ENCODE measurements at places on chromosomes 6 and 20.

DNA sequence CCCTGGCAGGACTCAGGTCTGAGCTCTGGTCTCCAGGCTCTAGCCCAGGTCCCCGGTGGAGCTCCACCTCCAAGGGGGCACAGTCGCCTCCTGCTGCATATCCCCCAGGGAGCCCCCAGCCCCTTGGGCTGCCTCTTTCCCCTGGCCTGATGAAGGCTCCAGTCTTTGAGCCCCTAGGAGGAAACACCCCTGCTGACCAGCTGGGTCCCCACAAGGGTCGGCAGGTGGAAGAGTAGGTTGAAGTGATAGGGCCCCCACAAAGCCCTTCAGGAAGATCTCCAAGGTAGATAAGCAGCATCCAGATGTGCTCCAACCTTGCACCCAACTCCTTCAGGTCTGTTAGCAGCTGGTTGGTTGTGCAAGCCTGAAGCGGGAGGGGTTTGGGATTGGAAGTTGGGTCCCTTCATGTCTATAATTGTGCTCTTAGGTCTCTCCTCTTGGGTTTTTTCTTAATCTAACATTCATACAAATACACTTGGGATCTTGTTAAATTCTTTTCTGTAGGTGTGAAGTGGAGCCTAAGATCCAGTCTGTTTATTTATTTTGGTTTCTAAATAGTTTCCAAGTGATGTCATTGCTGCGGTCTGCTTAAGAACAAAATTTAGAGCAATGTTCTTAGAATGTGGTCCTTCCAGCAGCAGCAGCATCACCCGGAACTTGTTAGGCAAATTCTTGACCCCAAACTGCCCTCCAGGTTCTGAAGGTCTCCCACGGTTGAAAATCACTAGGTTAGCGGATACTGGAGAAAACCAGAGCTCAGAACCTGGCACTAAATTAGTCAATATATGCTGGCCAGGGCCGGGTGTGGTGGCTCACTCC, 5.1 kb downstream of the UBE2C start:
- peak; percentile 72 for DNase-seq

GRCh38 chr6:56525974-56526789, 116.5 kb downstream of the DST start:
- no peak for DNase-seq

DNA sequence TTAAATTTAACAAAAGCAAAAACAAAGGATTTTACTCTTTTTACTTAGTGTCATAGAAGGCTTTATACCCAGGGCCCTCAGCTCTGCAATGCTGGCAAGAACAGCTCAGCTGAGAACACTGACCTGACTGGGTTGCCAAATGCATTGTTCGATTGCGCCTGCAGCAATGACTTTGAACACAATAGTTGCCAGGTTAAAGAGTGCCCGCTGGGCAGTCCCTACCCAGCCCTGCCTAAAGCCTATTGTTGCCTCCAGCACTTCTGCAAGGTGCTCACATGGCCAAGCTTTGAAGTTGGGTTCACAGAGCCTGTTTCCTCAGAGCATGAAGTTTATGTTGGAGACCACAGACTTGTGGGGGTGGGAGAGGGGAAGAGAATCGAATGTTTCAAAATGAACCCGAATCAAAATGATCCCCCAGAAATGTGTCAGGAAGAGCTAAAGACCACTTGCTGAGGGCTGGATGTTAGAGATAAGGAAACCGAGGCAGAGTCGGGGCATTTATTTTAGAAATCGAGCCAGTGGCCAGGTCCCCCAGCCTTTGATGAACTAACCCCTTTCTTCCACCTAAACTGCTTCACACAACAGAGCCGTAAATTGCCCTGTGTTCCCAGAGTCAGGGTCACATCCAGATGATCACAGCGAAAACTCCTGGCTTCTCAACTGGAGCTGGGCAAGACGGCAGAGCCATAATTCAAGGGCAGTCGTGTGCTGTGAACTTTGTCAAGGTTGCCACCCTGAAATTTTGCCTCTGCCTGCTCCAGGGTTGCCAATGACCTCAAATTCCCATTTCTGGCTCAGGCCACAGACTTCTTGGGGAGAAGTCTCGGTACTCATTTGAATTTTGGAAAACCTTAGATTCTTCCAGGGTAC, 55.0 kb downstream of the FOXA2 start:
- DNase-seq = no peak

GRCh38 chr6:157272866-157273755, 50.2 kb downstream of the TMEM242 start:
- DNase-seq = no peak
